ENCODE measurements at places on chromosomes 3 and 15.
A peak's percentile ranks its signal among the peaks of the same experiment; 100 is the strongest.

DNA sequence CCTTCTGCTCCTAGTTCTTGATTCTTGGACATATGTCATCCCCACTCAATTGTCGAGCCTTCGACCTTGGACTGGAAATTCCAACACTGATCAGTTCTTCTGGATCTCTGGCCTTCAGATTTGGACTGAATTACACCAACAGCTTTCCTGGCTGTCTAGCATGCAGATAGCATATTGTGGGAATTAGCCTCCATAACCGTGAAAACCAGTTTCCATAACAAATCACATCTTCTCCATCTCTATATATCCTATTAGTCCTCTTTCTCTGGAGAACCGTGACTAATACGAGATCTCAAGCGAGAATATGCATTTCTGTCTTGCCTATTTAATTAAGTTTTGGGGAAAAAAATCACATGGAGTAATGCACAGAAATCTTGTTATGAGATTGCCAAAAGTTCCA is 8.8 kb upstream of the BCHE start:
- no peak for DNase-seq

- DNase-seq: no peak
Measured at GRCh38 chr3:46221391-46221790, 13.3 kb upstream of the CCR1 start.

GRCh38 chr3:101009386-101009785 is 16.2 kb upstream of the ABI3BP start:
- DNase-seq: no peak

DNA sequence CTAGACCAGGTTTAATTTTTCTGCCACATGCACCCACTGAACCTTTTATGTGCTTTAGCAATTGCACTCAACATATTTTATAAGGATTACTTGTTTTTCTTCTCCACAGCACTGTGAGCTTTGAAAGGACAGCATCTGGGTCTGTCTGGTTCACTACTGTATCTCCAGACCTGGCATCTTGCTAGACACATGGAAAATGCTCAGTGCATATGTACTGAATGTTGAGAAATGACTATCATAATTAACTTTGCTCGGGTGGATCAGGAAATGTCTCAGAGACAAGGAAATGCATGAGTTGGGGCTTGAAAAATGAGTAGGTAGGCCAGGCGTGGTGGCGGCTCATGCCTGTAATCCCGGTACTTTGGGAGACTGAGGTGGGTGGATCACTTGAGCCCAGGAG is 40.2 kb downstream of the DOCK3 start:
- no peak for DNase-seq

DNA sequence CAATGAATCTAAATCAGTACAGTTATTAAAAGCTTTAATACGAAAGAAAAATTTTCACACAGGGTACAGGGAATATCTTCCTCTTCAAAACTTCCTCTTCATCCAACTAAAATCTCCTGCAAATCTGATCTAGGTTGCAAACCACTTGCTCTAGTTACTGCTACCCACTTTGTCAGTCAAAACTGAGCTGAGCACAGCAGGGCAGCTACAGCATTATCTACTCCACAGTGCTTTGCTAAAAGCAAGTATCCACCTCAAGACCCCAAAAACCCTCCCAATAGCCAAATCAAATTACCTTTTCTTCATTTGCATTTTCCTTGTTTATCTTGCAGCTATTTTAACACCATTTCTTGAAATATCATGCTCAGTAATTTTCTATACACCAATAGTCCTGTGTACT is 14.7 kb downstream of the ZNF280D start:
- no peak for DNase-seq

GRCh38 chr15:101318147-101318819 is 23.2 kb upstream of the SNRPA1 start:
- no peak for DNase-seq

- DNase-seq: peak; percentile 20
Measured at GRCh38 chr15:66619152-66619903, 53.5 kb upstream of the LCTL start.

GRCh38 chr15:43939070-43939469 is 112.3 kb downstream of the WDR76 start:
- DNase-seq: no peak

- DNase-seq: no peak
Measured at GRCh38 chr3:73504239-73504638, 120.5 kb downstream of the PDZRN3 start.

DNA sequence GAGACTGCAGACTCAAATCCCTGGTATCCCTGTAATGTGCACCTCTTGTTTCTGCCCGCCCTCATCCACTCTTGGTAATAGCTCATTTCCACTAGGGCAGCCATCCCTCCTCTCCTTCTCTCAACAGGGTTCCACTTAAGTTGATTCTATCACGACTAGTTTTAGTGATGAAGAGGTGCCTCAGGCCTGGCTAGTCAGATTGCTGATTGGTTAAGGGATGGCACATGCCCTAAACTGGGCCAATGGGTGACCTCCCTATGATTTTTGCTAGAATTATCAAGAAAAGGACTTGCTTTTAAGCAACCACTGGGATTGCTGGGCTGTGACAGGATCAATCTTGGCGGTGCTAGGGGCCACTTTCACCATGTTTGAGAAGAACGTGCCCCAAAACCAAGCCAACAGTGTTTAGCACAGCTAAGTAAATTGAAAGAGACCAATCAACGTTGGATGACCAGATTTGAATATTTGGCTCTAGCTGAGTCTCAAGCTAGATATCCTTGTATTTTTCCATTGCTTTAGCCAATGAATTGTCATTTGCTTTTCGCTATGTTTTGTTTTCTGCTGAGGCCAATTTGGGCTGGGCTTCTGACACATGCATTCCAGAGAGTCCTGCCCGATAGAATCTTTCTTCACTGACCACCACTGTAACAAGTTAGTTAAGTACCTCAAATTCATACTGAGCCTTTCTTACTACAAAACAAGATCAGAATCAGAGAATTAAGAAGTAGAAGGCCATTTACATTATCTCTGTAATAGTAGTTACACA is 131.0 kb downstream of the PDZRN3 start:
- DNase-seq: no peak

DNA sequence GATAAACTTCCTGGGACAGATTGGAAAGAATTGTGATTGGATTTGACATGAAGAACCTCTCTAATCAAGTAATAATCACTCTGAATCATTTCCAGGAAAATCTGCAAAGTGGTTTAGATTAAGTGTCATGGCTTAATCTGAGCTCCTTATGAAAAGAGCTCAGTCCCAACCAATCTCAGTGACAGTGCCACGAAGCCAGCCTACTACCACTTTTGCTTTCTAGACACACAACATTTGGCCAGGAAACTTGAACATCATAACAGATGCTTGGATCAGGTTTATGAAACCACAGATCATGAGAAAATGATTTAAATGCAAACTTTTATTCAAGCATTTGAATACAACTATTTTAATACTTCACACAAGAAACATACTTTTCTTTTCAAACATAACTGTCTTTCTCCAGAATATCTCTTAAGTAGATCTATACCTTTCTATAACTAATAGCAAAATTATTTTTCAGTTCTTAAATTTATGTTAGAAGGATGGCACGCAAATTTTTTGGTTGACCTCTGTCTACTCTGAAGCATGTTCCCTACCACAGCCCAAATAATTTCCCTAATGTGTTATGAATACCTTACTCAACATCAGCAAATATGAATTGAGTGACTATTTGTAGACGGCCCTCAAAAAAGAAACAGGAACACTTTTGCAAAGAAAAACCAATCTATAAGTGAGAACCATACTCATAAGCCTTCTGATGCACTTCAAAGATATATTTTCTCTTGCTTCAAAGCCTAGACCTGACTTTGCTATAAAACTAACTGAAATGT is 495.0 kb upstream of the ZNF385D start:
- DNase-seq: no peak

DNA sequence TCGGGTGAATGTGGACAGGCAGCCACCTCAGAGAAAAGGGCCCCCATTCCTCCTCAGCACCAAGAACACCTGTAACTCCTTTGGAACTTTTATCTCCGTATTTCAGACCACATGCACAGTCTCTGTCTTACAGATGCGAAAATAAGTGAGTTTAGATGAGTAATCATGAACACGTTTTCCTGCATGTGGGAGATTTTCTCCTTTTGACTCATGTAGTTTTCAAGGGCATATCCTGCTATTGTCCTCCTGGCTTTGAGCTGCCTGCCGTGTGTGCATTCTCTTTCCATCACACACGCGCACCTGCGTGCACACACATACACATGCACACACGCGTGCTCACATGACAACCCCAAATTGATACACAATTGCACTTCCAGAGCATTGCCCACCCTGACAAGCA is 239.2 kb downstream of the GABRG3 start:
- no peak for DNase-seq

DNA sequence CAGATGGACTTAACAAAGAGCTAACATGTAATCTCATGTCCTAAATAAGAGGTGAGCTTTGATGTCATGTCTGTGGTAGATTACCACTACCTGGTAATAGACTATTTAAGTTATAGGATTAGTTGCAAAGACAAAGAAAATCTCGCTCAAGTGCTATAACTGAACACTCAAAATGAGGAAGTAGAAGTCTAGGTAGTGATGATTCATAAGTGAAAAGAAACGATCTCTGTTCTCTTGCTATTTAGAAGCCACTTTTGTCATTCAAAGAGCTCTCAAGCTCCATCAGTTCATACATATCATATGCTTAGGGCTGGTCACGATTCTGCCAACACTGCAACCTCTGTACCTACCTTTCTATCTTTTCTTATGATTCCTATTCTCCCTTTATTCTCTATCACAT is 110.9 kb downstream of the EDEM1 start:
- DNase-seq: no peak

GRCh38 chr3:171204942-171205341 is 178.4 kb upstream of the SLC2A2 start:
- DNase-seq: no peak

- DNase-seq: peak; percentile 38
Measured at GRCh38 chr3:114624571-114625181, 330.8 kb downstream of the TIGIT start.

DNA sequence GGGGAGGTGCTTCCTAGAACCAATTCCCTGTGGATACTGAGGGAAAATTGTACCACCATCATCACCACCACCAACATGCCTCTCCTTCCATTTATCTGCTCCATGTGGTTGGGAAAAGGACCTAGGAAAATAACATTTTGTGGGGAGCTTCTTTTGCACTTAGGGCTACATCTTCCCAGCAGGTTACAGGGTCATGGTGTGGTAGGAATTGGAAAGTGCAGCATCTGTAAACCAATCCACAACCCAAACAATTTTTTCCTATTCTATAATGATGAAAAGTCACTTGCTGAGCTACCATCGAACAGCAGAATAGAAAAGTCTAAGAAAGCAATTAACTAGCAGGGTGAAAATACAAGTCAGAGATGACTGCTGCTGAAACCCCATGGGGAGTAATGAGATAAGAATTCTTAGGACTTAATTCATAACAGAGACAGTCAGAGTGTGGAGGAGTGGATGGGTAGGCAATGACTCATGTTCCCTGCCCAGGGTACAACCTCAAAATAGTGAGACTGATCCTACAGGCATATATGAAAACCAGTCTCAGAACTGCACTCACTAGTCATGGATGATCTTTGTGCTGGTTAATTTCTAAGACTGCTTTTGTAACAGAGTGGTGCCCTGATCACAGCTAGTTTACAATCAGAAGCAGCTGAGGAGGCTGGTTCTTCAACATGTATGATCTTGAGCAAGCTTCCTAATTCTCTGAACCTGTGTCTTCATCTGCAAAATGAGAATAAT is 38.1 kb upstream of the LEKR1 start:
- DNase-seq: no peak

DNA sequence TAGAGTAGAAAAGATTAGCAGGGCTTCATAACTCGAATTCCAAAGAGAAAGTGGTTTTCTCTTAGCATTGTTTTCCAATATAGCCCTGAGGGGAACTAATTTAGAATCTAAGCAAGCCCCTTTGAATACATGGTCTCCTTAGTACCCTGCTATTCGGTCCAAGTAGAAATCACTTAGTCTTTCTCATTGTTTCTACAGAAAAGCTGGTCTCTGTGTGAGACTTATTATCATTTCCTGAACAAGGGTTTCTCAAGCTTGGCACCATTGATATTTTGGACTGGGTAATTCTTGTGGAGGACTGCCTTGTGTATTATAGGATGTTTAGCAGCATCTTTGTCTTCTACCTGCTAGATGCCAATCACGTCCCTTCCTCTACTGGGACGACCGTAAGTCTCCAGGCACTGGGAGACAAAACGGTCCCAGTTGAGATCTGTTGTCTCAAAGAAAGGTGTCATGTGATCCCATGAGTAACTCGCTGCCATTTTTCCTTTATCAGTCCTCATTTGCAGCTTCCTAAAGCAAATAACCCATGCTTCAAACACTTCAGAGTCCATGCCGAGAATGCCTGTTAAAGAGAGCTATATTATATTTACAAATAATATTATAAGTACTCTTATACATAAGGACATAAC is 230.7 kb upstream of the SLCO3A1 start:
- DNase-seq: no peak
